ENCODE measurements at places on chromosomes 2 and 18. TPM values are rescaled to one million over a fixed set of nuclear protein-coding genes. Genes with fewer than 3 reads are reported as not detected.

The CD28 gene
- polyA plus RNA-seq: not detected

The CRACDL gene
- 0.16 TPM for polyA plus RNA-seq

The TM4SF20 gene
- 0.12 TPM for polyA plus RNA-seq

The IL36G gene
- not detected for polyA plus RNA-seq

The FEV gene
- polyA plus RNA-seq: not detected

The NDC80 gene
- polyA plus RNA-seq: 48.3 TPM

The DSG1 gene
- polyA plus RNA-seq: not detected

The MTCL1 gene
- 11.3 TPM for polyA plus RNA-seq

The MAPK4 gene
- polyA plus RNA-seq: 1.3 TPM

The SLC4A3 gene
- 3.9 TPM for polyA plus RNA-seq

The TMEFF2 gene
- polyA plus RNA-seq: 2.1 TPM

The PKDCC gene
- polyA plus RNA-seq: 9.3 TPM

The ASIC4 gene
- polyA plus RNA-seq: 0.40 TPM

The DYNAP gene
- 0.13 TPM for polyA plus RNA-seq

The PPM1G gene
- polyA plus RNA-seq: 211 TPM

The EPHA4 gene
- 4.1 TPM for polyA plus RNA-seq

The SPATA3 gene
- not detected for polyA plus RNA-seq

Data from GM23338 (cell line).